ENCODE measurements at places on chromosomes 5 and 9.
A peak's percentile ranks its signal among the peaks of the same experiment; 100 is the strongest.

DNA sequence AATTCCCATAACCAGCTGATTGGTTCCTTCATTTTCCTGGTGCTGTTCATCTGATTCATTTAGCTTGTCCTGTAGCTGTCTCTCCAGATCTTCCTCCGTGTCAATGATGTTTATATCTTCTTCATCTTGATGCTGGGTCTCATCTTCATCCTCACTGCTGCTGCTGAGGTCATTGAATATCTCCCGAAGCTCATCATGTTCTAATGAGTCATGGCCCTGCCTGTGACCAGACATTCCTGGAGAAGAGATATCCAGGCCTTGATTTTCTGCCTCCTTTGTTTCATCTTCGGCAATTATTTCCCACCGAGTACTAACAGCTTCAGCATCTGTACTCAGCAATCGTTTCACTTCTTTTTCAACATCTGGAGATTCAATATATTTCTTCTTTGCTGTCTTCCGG is 1.4 kb downstream of the TAF7 start:
- DNase-seq: no peak

GRCh38 chr9:72772661-72773060 is 180.2 kb downstream of the ALDH1A1 start:
- peak; percentile 22 for DNase-seq

- DNase-seq: peak; percentile 59
These were observed at the start of gene PTPRD for GRCh38 chr9:10612641-10613398. PTPRD (minus strand) TSS chr9:10613002.

GRCh38 chr5:139473565-139473964 is 2.8 kb downstream of the SMIM33 start:
- no peak for DNase-seq

- no peak for DNase-seq
These were observed 12.1 kb upstream of the NCS1 start for GRCh38 chr9:130159915-130160670.

GRCh38 chr9:124776954-124777648 is at the start of gene OLFML2A:
OLFML2A (plus strand) TSS chr9:124777133; CDS start chr9:124777271, 138 bp downstream.
- DNase-seq: no peak

GRCh38 chr9:108621991-108622855 is 233.6 kb downstream of the ACTL7B start:
- DNase-seq: peak; percentile 91

- peak; percentile 81 for DNase-seq
These were observed 30.0 kb downstream of the TRIM32 start for GRCh38 chr9:116717150-116717549.

DNA sequence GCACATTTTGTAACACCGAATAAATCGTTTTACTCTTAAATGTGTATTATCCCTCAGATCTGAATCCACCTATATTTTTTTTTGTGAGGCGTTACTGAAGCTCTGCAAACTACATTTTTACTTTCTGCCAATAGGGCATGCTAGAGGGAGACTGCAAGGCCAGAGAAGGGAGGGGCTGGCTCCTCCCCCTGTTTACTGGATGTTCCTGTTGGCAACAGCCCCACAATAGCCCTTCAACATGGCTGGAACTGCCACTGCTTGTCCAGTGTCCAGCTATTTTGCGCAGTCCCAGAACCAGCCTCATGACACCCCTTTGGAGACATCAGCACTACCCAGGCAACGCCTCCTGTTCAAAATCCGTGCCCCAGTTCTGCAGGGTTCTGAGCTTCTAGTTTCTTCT is 85.4 kb upstream of the MIER3 start:
- DNase-seq: no peak

- DNase-seq: no peak
These were observed 2.2 kb upstream of the ANKH start for GRCh38 chr5:14873790-14874189.

DNA sequence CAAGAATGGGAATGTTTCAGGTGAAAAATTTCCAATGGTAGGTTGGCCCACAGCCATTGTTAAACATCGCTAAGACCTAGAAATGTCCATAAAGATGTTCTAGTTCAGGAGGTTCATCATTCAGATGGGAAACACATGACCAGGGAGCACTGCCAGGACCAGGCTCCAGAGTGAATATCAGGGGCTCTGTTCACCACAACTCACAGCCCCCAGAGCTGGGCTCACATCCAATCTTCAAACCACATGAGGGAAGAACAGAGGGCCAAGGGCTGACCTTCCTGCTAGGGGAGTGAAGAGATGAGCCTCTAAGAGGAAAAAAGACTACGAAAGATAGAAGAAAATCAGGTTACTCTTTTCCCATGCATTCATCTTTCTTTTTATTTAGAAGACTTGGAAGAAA is 205.8 kb downstream of the SEMA5A start:
- DNase-seq: peak; percentile 77

DNA sequence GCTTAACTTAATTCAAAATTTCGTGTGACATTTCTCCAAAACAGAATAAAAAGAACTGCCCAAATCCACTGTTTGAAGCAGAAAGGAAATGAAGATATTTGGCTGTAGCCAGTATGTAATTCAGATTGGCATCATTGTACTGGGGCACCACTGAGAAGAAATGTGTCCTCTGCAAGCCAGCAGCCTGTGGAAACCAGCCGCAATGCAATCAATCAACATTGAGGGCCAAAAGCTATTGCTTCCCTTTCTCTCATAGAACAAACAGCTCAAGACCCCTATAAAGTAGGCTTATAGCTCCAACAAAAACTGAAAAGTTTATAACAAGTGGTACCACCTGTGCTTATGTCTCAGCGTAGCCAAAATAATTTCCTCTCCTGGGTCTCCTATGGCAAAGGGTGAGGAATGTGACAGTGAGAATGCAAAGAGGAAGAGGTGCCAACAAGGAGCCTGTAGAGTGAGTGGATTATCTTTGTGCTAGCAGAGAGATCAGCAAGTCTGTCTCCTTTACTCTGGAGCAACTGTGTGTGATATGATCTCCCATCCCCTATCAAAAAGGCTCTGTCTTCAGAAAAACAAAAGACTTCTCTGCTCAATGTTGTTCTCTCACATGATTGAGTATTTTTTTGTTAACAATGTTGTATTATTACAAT is 1072.3 kb upstream of the DMAC1 start:
- DNase-seq: no peak

GRCh38 chr9:106025453-106025852 is 331.1 kb downstream of the TMEM38B start:
- DNase-seq: no peak

GRCh38 chr9:119291554-119291953 is 77.7 kb downstream of the BRINP1 start:
- DNase-seq: no peak

DNA sequence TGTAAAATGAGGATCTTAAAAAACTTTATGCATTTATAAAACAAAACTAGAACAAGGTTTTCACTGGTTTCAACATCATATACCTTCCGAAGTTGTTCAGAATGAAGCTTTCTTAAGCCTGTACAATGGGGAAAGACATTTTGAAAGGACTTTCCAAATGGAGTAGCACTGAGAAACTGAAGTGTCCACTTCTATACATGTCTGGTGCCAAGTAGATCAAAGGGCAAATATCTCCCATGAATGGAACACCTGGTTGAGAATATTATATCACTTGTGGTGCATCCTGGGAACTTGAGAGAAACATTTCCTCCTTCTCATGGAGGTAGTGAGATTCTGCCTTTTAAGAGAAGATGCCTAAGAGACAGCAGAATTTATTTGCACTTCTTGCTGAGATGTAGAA is 182.1 kb upstream of the ACTBL2 start:
- no peak for DNase-seq

- no peak for DNase-seq
These were observed 4.0 kb downstream of the CMBL start for GRCh38 chr5:10303699-10304170.

GRCh38 chr9:114718801-114719221 is 36.8 kb upstream of the TEX48 start:
- DNase-seq: no peak

DNA sequence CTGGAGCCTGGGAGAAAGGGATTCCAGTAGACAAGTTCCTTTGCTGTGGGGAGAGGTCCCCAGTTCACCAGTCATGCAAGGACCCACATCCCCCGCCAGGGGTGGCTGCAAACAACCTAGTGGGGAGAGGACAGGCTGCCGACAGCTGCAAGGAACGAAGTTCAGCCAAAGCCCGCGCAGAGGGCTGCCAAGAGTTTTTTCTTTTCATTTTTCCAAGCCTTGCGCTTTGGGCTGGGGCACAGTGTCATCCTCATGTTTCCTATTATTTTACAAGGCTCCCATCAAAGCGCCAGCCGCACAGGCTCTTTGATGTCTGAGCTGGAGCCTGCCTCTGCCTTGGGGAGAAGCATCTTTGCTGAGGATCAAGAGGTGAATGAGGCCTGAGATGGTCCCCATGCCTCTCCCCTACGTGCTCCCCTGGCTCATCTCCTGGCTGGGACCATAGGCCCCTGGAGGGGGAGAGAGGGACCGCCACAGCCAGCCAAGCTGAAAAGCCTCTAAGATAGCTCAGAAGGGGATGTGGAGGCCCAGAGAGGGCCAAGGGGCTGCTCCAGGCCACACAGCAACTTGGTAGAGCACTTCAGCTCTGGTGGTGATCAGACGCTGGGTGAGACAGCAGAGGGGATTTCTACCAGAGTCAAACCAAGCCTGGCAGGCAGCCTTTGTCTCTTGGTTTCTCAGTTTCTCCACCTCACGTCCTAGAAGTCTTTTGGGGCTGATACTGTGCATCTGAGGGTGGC is 50.4 kb upstream of the SYNPO start:
- peak; percentile 83 for DNase-seq

DNA sequence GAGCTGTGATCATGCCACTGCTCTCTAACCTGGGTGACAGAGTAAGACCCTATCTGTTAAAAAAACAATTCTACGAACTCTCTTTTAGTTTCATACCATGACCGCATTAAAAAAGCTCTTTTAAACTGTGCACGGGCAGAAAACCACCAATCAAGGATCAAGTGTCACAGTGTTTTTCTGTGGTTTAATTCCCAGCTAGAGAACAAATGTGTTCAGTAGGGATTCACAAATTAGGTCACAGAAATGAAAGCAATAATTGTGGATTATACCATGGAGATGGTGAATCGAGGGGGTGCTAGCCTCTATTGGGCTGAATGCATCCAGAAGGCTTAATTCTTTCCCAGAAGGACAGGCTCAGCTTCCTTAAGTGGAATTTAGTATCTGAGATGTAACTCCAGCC is 79.1 kb downstream of the ATG10 start:
- no peak for DNase-seq

DNA sequence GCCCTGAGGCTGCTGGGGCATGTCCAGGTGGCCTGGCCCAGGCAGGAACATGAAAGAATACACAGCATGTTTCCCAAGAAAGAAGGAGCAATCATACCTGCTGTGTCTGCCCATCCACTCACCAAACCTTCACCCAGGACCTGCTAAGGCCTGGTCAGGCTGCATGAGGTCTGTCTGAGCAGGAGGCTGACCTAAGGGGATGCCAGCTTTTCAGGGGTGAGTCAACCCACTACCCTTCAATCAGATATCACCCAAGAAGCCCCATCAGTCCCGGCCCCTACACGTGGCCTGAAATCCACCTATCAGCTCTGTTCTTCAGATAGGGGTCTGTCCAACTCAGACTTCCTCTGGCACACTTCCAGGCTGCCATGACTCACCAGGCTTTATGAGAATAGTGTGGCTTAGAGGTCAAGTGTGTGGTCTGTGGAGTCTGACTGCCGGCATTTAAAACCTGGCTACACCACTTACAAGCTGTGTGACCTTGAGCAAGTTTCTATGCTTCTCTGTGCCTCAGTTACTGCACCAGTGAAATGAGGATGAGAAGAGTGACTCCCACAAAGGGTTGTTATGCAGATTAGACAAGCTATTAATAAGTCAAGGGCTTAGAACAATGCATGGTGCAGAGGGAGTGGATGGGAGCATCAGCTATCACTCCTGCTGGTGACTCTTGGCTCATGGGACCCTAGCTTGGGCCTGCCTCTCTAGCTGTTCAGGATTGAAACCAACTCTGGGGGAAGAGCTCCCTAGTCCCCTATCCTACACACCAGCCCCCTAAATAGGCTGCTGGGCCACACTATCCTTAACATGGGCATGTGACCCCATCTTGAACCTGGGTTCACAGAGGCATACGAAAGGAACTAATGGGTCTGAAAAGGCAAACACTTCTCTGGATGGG is 130.3 kb downstream of the PAX5 start:
- DNase-seq: peak; percentile 46

DNA sequence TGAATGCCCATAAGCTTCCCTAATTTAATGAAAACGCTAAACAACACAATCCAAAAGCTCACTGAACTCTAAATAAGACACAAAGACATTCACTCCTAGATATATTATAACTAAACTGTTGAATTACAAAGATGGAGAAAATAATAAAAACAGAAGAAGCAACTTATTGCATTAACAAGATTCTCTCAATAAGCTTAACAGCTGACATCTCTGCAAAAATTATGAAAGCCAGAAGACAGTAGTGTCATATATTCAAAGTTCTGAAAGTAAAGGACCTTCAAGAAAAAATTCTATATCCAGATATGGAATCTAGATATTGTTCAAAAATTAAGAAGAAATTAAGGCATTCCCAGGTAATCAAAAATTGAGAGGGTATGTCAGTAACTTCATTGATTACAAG is 957.8 kb upstream of the TYRP1 start:
- no peak for DNase-seq

GRCh38 chr5:7261049-7261448 is 134.9 kb upstream of the ADCY2 start:
- DNase-seq: peak; percentile 50

- peak; percentile 4 for DNase-seq
These were observed 7.3 kb downstream of the CRHBP start for GRCh38 chr5:76960004-76960625.

DNA sequence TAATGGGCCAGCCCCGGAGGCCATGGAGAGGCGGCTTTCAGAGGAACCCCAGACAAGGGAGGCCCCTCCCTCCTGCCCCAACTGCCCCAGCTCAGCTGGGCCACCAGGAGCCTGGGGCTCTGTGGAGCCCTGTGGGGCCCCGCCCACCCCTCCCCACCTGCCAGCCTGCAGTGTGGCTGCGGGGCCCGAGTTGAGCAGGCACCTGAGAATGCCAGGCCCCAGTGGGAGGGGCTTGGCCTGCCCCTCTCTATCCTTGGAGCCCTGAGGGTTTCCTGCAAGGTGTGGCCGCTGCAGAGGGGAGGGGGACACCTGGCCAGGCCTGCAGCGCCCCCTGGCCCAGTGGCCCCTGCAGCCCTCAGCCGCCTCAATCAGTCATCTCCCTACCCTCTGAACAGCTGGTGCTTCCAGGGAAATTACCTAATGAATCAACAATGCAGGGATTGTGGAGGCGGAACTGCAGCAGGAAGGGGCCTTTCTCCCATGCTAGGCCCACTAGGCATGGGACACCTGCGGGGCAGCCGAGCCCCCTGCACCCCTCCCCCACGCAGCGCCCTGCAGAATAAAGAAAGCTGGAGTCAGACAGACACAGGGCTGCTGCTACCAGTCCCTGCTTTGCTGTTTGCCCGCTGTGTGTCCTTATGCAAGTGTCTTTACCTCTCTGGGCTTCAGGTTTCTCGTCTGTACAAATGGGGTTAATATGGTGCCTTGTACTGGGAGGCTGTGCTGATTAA is 48.0 kb downstream of the LMX1B start:
- DNase-seq: no peak

GRCh38 chr5:98263084-98263483 is 510.4 kb upstream of the RGMB start:
- no peak for DNase-seq

GRCh38 chr9:117354997-117355396 is 59.9 kb downstream of the ASTN2 start:
- no peak for DNase-seq

GRCh38 chr5:38465061-38465460 is 91.4 kb downstream of the LIFR start:
- DNase-seq: peak; percentile 41

- no peak for DNase-seq
These were observed 64.9 kb downstream of the COL5A1 start for GRCh38 chr9:134706522-134706921.

- DNase-seq: no peak
These were observed 252.9 kb downstream of the CWC27 start for GRCh38 chr5:65021527-65022226.
